CD8-positive, alpha-beta T cell (primary cell): ENCODE measurements at places on chromosomes 7 and 10.

DNA sequence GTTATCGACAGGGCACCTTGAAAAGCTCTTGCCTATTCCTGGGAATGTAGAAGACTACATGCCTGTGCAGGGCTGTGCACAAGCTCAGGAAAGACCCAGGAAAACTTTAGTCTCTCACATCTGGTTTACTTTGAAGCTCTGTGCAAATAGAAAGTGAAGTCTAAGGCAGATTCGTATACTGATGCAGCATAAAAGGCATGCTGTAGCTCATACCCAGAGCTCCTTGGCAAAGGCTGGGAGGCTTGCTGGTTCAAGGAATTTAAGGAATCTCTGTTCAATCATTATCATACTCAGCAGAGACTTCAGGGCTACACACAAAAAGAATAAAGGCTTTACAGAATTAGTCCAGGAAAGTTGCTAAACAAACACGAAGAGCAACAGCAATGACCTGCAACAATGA lies 192.0 kb downstream of the OTUD1 start:
- no peak for DNase-seq

- no peak for DNase-seq
Measured at GRCh38 chr7:101265622-101266516, 21.0 kb upstream of the FIS1 start.

GRCh38 chr10:35216303-35216905 lies 89.8 kb downstream of the CREM start:
- no peak for DNase-seq

DNA sequence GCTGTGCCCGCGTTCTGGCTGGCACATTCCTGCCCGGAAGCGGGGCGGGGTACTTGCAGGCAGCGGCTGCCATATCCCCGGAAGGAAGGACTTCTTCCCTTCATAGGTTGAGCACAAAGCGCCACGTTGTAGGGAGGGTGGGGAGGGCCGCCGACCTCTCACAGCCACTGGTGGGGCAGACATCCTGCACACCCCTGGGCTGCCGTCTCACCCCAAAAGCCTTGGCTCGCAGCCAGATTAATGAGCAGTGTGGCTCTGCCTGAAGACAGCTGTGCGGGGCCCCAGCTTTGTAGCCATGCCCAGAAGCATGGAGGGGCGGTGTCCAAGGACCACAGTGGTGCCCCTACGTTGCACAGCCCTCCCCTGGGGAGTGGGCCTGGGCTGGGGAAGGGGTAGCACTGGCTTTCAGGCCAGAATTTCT lies 54.3 kb upstream of the DPYSL4 start:
- DNase-seq, result no peak

DNA sequence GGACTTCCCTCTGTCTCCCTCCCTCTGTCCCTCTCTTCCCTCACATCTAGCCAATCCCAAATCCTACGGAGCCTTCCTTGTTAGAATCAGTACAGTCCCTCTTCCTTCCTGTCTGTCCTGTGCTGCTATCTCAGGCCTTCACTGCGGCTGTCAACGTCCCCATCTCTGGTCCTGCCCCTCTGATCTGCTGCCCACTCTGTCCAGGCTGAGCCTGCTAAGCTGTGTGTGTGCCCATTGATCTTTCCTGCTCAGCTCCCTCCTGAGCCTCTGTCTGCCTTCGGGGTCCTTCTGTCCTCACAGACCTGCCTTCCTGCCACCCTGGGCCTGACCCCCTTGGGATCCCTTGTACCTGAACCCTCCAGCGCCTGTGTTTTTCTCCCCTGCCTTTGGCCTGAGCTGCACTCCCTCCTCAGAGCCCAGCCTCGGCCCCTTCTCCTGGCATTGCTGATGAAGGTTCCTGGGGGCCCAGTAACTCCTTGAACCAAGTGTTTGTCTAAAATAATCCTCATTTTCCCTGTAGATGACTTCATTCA lies 182.1 kb upstream of the SHH start:
- no peak for DNase-seq

GRCh38 chr7:130904031-130904757 lies 170.2 kb upstream of the KLF14 start:
- DNase-seq, result no peak

GRCh38 chr10:119090968-119091367 lies 10.4 kb upstream of the EIF3A start:
- peak; percentile 12 for DNase-seq

- DNase-seq, result peak; percentile 70
Measured at GRCh38 chr10:73768881-73769280, 13.0 kb upstream of the CHCHD1 start.

DNA sequence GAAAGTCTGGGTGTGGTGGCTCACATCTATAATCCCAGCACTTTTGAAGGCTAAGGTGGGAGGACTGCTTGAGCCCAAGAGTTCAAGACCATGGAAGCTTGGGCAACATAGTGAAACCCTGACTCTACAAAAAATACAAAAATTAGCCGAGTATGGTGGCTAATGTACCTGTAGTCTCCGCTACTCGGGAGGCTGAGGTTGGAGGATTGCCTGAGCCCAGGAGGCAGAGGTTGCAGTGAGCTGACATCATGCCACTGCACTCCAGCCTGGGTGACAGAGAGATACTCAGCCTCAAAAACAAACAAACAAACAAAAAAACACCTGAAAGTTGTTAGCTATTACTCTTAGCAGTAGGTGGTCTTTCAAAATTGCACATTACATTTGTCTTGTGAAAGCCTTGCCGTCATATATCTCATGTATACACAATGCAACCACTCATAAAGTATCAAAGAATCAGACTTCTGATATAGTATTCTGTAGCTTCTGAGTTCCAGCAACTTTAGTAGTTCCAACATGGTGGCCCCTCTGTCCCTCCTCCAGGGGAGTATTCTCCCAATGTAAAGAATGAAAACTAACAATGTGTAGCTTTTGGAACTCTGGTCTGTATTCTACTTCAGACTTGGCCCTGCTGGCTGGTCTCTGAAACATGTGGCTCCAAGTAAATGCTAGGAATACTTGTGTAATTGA lies 101.5 kb downstream of the ZNF92 start:
- DNase-seq, result no peak

DNA sequence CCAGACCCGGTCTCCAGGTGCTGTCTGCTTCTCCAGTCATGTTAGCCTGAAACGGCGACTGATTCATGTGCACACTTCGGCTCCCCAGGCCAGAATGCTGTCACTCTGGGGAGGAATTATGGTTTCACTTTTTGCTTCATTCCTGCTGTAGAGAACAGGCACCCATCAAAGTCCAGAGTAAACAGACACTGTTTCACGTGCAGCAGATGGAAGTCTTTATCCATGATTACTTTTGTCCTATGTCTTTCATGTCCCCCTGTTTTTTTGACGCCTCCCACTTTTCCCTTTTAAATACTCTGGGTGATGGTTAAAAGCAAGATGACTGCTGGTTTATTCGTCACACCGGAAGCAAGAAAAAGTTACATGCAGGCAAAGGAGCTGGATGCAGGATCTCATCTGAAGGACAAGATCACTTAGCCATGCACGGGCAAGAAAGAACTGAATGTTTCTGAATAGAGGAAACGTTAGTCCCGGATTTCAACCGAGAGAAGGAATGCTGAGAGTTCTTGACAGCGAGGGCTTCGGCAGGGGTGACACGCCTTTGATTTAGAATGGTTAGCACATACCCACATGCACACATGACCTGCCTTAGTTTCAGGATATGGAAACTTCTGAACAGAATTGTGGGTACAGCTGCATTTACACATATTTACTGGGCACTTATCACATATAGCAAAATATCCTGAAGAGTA lies 250.0 kb upstream of the KLF6 start:
- DNase-seq, result peak; percentile 41

- no peak for DNase-seq
Measured at GRCh38 chr7:134431815-134432214, 27.1 kb downstream of the AKR1B1 start.

GRCh38 chr7:42096681-42097561 lies 140.1 kb downstream of the GLI3 start:
- DNase-seq, result no peak

DNA sequence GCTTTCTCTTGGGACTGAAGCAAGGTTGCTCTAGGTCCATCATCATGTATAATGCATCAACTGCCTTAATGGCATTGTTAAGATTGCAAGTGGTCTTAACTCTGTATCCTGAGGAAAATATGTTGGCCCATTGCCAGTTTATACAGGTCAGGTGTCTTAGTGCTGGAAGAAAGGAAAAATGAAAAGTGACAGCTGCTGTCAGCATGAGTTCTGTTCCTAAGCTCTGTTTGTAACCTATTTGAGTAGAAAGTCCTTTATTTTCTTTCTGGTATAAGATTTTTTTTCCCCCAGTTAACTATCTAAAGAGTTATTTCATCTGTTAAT lies 127.2 kb downstream of the SRI start:
- no peak for DNase-seq

DNA sequence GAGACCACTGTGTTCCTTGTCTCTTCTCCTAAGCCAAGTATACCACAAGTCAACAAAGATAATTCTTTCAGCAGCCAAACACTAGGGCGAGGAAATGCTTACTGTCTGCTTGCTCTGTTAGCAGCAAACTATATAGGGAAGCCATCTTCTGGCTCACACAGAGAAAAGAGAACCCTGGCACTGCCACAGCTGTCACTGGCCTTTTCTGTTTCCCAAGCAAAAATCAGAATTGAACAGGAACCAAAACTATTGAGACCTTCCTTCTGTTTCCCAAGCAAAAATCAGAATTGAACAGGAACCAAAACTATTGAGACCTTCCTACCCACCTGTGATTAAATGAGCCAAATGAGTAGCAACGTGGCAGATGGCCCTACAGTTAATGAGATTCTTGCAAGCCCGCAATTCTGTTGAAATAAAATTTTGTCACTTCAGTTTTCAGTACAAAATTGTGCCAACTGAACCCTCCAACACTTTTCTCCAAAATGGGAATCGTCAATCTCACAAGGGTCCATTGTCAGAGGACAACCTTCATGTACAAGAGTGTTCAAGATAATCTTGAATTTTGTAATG lies 54.5 kb downstream of the LRRTM3 start:
- no peak for DNase-seq

- DNase-seq, result no peak
Measured at GRCh38 chr7:83655951-83656556, 7.1 kb upstream of the SEMA3E start.

DNA sequence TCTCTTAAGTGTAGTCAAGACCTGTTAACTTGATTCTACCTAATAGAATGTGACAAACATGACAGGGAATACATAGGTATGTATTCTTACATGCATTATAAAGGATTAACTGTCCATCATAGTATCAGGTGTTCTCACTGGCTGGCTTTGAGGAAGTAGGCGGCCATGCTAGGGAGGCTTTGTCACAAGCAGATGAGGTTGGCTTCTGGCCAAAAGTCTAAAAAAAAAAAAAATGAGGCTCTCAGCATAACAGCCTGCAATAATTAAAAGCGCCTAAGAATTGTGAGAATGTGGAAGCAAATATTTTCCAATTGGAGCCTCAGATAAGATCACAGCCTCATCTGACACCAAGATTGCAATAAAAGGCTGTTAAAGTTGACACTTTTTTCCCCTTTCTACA lies 1256.8 kb upstream of the SORCS1 start:
- no peak for DNase-seq

GRCh38 chr10:7428673-7429350 lies 18.0 kb upstream of the SFMBT2 start:
- no peak for DNase-seq

GRCh38 chr10:102527546-102527945 lies 23.8 kb downstream of the SUFU start:
- DNase-seq, result no peak

DNA sequence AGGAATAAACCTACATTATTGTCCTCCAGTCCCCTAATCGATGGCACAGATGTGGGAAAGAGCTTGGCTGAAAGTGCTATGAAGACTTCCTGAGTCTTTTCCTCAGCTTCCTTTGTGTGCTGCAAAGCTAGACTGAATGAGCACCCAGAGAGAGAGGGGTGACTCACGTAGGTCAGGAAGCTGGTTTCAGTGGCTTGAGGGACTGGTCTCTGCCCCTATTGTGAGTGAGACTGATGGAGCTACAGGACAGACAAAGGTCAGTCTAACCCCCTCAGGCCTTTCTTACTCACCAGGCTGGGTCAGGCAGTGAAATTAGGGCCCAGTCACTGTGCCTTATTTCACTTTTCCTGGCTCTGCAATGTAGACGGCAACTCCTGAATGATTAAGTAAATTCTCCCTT lies 171.1 kb upstream of the GRB10 start:
- DNase-seq, result no peak

DNA sequence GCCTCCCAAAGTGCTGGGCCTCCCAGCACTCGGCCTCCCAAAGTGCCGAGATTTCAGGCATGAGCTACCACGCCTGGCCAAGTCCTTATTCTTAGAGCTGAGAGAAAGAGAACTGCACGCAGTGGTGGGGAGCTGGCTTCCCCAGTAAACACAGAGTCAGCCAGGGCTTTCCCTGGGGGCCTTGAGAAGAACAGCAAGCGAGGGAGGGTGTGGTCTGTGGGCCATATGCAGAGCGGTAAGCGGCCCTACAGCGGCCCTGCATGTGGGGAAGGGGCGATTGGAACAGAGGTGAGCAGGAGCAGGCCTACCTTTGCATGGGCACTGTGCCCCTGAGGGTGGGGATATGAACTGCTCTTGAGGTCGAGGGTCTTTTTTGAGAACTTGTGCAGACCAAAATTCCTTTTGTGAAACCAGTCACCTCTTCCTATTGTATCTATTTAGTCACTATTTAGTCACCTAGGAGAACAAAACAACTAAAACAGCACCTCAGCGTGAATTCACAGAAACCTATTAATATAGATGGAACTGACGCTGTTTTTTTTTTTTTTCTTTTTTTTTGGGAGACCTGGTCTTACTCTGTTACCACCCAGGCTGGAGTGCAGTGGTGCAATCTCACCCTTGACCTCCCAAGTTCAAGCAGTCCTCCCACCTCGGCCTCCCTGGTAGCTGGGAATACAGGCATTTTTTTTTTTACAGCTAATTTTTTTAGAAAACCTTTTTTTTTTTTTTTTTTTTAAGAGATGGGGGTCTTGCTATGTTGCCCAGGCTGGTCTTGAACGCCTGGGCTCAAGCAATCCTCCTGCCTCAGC lies 36.9 kb upstream of the SH2D4B start:
- DNase-seq, result peak; percentile 41

- DNase-seq, result no peak
Measured at GRCh38 chr10:68553138-68553537, 7.0 kb upstream of the TET1 start.

DNA sequence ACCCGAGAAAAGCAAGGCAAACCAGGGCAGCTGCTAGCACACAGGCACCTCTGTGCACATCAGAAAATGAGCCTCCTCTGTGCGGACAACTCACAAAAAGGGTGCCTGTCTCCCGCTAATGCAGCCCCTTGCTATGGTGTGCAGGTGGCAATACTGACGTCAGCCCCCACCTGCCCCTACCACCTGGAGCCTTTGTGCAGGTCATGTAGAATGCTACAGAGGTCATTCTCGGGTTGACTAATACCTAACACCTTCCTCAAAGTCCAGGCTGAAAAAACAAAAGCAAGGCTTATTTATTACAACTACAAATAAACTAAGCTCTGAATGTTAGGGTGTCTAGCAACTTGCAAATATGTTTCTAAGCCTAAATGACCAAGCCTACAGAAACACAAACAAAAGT lies 13.9 kb downstream of the PIP4K2A start:
- no peak for DNase-seq

- no peak for DNase-seq
Measured at GRCh38 chr7:45682358-45682735, 108.2 kb downstream of the ADCY1 start.

GRCh38 chr7:18191341-18191740 lies 163.7 kb upstream of the PRPS1L1 start:
- no peak for DNase-seq
